Stimulated activated CD8-positive, alpha-beta memory T cell treated with anti-CD3 and anti-CD28 coated beads, Interleukin-12 subunit alpha, Interleukin-12 subunit beta, amount 100 ng/mL, for 1 hour (primary cell): ENCODE measurements at places on chromosomes 7 and 10.
A peak's percentile ranks its signal among the peaks of the same experiment; 100 is the strongest.

GRCh38 chr7:44465490-44465889 is 25.0 kb downstream of the NUDCD3 start:
- no peak for DNase-seq

DNA sequence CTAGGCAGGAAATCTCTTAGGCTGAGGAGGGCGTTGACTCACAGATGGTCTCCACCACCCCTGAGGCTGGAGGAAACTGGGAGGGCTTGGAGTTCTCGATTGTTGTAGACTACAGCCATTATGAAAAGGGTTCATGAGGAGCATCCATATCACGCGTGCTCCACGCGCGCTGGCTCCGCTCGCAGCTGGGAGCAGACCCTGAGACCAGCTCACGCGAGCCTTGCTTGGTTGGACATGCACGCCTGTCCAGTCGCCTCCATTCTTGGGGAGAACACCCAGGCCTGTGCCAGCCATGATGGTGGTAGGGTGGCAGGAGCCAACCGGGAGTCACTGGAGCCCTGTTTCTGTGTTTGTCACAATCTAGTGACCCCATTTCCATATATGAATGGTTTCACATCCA is 139.1 kb downstream of the TCERG1L start:
- no peak for DNase-seq

- no peak for DNase-seq
Measured at GRCh38 chr7:1288996-1289551, 56.4 kb downstream of the UNCX start.

DNA sequence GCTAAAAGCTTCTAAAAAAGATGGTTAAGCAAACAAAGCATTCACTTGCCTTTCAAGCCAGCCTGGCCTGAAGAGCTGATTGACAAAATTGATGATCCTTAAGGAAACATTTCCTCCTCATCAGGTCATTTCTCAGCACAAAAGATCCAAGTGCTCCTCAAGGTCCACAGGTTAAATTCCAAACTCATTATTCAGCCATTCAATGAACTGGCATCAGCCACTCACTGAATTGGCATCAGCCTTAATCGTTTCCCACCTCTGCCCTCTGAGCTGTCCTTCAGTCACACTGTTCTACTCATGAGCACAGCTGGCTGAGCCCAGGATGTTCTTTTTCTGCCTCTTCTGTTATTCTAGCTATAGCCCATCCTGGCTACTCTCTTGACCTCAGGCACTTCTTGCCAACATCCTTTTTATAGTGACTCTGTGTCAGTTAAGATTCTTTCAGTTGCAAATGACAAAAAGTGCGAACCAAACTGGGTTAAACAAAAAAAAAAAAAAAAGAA is 147.5 kb downstream of the RAB11FIP2 start:
- no peak for DNase-seq

GRCh38 chr10:102796407-102797176 is 40.6 kb downstream of the CYP17A1 start:
- peak; percentile 21 for DNase-seq

DNA sequence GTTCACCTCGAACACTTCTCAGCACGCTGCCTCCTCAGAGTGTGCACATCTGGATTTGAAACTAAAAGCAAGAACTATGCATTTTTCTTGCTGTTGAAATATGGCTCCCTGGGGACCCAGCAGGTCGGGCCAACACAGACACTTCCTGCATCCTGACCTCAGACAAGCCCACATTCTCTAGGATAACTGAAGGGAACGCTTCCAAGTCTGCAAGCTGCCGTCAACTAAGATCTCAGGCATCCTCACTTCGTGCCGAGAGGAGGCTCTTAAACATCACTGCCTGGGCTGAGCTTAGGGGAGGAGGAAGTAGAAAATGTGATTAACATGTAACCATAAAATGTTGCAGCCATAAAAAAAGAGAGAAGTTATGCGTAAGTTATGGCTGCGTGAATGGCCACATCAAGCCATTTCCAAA is 65.5 kb downstream of the PYROXD2 start:
- DNase-seq: no peak

DNA sequence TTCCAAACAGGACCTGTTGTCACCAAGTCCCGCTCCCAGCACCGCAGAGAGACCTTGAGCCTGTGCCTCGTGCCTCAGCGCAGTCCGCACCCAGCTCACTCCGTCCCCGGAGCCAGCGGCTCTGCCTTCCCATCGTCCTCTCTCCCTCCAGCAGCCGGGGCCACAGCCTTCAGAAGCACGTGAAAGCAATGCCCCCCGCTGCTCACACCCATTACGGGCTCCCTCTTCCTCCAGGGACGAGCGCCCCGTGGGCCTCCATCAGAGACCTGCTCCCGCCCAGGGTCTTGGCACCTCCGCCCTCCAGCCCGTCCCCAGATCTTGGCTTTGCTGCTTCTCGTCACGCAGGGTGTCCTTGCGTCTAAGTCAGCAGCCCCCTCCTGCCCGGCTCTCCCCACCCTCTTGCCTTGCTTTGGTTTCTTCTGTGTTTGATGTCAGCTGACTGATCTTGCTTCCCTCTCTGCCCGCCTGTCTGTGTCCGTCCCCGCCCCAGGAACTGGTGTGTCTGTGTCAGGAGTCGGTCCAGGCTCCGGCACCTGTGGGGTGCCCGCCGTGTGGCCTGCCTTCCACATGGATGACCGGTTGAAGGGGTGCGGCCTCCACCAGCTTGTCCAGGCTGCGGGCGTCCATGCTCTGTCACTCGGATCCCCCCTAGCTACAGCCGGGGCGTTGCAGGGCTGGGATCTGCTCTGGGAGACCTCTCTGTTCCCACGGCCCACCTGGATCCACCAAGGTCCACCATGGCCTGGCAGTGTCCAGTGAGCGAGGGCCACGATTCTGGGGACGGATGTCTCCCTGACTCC is 61.9 kb downstream of the FOXL3 start:
- DNase-seq: peak; percentile 30

DNA sequence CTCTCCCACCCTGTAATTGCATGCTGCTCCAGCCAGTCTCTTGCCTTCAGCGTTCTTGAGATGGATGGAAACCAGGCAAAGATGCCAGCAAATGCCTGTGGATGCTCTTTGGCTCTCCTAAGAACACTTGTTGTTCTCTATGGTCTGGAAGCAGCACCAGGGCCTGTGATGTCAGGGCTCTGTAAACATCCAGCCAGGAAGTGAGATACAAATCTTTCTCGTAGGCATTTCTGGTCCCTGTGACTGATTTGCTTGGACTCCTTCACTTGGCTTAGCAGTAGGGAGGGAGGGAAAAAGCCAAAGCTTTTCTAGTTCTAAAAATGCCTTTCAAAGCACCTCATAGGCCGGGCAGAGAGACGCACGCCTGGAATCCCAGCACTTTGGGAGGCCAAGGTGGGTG is 201.3 kb downstream of the REEP3 start:
- no peak for DNase-seq

- no peak for DNase-seq
Measured at GRCh38 chr10:88793712-88794299, 8.7 kb upstream of the LIPM start.
